ENCODE measurements at places on chromosomes 11 and 22.

DNA sequence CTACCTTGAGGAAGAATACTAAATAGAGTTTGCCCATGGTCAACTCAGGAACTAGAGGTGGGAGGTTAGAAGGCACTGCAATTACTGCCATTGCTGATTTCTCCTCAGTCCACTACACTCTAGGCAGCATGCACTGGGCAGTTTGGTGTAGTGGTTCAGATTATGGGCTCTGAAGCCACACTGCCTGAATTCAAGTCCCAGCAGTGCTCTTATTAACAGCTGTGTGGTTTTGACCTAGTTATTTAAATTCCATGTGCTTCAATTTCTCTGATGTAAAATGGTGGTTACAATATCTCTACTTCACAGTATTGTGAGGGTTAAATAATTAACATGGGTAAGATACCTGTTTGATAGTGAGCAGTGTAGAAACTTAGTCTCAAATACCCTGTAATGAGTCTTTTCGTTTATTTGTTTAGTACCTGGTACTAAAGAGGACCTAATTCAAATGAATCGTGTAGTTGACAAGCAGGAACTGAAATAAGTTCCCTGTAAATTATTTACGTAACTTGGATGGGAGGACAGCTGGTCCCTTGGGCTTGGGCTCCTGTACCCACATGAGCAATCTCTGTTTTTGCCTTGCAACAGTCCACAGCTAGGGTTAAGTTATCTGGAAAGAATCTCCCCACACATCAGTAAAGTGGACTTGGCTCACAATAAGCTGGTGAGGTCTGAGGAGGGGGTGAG, 17.8 kb downstream of the PRR5L start:
- H3K27me3 ChIP-seq: no peaks in the 10 kb centered on the region
- no peak overlapping the region for H3K4me3 ChIP-seq
- no peaks in the 10 kb centered on the region for H3K36me3 ChIP-seq
- H3K4me1 ChIP-seq: peaks cover 16% of the 10 kb centered on the region

DNA sequence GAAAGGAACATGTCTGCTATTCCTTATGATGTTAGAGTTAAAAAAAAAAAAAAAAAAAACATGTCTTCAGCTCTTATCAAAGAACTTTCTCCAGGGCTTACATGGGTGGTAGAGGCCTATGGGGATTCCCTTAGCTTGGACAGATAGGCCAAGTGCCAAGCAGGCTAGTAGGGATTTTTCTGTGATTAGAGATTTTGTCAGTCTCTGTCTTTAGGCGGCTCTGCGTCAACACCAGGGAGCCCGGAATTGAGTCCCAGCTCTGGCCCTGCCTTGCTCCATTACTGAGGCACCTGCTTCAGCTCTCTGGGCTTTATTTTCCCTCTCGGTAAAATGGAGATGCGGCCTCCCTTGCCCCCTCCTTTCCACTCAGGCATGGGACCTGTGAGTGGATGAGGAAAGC, 13.1 kb downstream of the CRY2 start:
- no peak for DNase-seq
- peak overlapping the region; percentile 62 for H3K27ac ChIP-seq
- no peaks in the 10 kb centered on the region for H3K27me3 ChIP-seq
- peaks cover 26% of the 10 kb centered on the region for H3K4me1 ChIP-seq
- H3K36me3 ChIP-seq: peaks cover 23% of the 10 kb centered on the region

- H3K4me1 ChIP-seq: peaks cover 71% of the 10 kb centered on the region
- H3K4me3 ChIP-seq: no peak overlapping the region
- H3K27me3 ChIP-seq: no peaks in the 10 kb centered on the region
- H3K36me3 ChIP-seq: peaks cover 75% of the 10 kb centered on the region
Measured at GRCh38 chr11:122150216-122151124, 34.5 kb upstream of the BLID start.

GRCh38 chr22:19106886-19107729, 15.1 kb downstream of the DGCR2 start:
- H3K4me1 ChIP-seq: peaks cover 3% of the 10 kb centered on the region
- no peak overlapping the region for H3K27ac ChIP-seq
- H3K27me3 ChIP-seq: no peaks in the 10 kb centered on the region

- H3K36me3 ChIP-seq: no peaks in the 10 kb centered on the region
- H3K27ac ChIP-seq: no peak overlapping the region
- DNase-seq: no peak
- H3K4me3 ChIP-seq: no peak overlapping the region
- H3K4me1 ChIP-seq: peaks cover 7% of the 10 kb centered on the region
Measured at GRCh38 chr11:121415856-121416255, 36.3 kb upstream of the SORL1 start.

DNA sequence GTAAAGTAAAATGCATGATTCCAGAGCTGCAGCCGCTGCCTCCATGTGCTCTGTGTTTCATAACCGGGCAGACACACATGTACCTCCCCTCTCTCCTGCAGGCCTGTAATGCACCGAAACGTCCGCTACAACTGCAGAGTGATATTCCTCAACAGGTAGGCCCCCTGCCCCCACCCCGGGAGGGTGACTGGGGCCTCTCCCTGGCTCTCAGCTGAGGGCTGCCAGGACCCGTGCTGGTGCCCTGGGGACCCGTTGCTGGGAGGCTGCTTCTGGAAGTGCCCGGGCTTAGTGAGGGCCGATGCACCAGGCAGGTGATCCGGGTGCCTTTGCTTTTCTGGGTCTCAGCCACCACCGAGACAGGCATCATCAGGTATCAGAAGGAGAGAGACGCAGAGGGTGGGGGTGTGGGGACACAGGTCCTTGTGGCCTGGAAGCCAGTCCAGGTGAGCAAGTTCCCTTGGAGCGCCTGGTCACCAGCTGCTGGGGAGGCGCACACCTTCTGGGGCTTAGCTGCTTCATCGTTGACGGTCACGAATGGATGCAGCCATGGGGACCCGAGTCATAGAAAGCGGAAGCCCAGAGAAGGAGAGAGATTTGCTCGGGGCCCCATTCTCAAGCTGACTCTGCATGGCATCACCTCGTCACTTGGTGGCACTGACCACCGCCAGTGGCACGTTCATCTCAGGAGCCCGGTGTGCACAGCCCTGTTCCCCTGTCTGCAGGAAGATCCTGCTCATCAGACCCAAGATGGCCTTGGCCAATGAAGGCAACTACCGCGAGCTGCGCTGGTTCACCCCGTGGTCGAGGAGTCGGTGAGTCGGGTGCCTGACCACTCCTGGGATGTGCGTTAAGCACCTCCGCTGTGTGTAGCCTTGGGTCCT, 10.6 kb downstream of the NADSYN1 start:
- no peaks in the 10 kb centered on the region for H3K4me1 ChIP-seq
- no peak overlapping the region for H3K4me3 ChIP-seq
- H3K27ac ChIP-seq: no peak overlapping the region
- no peaks in the 10 kb centered on the region for H3K27me3 ChIP-seq
- no peak for DNase-seq

DNA sequence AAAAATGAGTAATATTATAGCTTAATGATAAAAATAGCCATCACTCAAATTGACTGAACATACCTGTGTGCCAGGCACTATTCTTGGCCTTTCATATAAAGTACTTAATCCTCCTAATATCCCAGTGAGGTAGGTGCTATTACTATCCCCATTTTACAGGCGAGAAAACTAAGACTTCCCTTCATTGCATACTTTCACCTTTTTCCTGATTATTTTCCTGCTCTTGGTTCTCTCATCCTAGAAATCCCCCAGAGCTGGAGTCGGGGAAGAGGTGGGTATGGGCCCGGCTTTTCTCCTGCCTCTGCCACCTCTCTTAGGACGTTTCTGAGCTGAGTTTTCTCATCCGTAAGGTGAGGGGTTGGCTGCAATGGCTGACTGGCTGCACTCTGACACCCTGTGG, 2.2 kb downstream of the NPTXR start:
- no peak for DNase-seq
- peaks cover 3% of the 10 kb centered on the region for H3K4me1 ChIP-seq
- no peaks in the 10 kb centered on the region for H3K36me3 ChIP-seq
- no peak overlapping the region for H3K27ac ChIP-seq
- H3K27me3 ChIP-seq: peaks cover 12% of the 10 kb centered on the region

DNA sequence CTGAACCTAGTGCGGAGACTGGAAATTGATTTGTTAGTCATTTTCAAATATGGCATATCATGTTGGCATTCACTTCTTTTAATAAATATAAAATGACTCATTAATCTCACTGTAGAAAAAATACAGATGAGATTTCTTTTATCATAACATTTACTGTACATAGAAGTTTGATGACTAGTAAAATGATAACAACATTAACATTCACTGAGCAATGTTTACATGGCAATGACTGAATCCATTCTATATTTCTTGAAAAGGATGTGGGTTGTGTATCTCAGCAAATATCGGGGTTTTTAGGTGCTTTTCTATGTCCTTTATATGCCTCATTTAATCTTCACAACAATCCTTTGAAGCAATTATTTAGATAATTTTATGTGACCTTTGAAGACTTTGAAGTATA, 920.9 kb upstream of the FAT3 start:
- no peaks in the 10 kb centered on the region for H3K27me3 ChIP-seq
- no peak overlapping the region for H3K27ac ChIP-seq
- H3K4me1 ChIP-seq: peaks cover 9% of the 10 kb centered on the region
- no peak overlapping the region for H3K4me3 ChIP-seq
- H3K36me3 ChIP-seq: no peaks in the 10 kb centered on the region
